Stimulated activated CD4-positive, alpha-beta T cell treated with anti-CD3 and anti-CD28 coated beads, Interleukin-2, amount 100 ng/mL, for 24 hours (primary cell): ENCODE measurements at places on chromosomes 3 and 15.

GRCh38 chr3:118811236-118811732 is 223.4 kb downstream of the IGSF11 start:
- no peak for DNase-seq

- DNase-seq = no peak
Measured at GRCh38 chr3:70728311-70728710, 415.9 kb upstream of the MDFIC2 start.

- DNase-seq = no peak
Measured at GRCh38 chr15:101310508-101310907, 15.5 kb upstream of the SNRPA1 start.

DNA sequence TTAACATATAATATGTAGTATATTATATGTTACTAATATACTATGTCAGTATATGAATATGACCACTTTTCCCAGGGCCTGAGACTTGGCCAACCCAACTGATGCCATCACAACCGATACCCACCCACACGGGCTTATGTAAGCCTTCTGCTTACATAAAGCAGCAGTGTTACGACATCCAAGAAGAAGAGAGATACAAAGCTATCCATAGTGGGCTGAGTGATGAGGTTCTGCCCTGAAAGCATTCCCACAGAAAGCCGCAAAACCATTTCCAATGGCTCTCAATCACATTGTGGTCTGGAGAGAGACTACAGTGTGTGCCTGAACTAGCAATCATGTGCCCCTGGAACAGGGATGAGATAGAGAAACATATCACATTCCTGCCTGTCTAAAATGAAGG is 177.9 kb downstream of the PLOD2 start:
- no peak for DNase-seq

DNA sequence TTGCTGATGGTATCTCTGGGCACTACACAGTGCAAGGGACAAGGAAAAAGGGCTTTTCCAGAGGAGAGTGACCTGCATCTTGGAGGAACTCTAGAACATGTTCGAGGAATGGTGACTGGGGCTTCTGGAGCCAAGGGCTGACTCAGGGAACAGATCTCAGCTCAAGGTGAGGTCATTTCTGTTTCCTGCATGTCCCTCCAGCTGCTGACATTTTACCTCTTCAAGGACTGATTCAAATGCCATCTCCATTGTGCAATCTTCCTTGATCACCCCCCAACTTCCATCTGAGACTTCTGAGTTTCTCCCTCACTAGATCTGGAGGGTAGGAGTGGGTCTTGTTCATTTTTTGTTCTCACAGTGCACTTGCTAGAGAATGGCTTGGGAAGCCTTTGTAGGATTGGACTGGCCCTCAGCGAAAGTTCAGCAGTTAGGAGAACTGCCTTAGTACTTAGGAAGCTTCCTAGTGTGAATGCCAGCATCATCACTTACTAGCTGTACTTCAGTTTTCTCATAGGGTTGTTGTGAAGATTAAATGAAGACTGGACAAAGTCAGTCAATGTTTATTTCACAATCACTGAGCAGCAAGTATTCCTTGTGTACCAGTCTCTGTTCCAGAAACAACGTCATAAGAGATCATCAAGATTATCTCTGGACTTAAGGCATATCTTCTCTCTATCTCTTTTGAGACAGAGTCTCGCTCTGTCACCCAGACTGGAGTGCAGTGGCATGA is 2.6 kb upstream of the IDH3A start:
- no peak for DNase-seq

DNA sequence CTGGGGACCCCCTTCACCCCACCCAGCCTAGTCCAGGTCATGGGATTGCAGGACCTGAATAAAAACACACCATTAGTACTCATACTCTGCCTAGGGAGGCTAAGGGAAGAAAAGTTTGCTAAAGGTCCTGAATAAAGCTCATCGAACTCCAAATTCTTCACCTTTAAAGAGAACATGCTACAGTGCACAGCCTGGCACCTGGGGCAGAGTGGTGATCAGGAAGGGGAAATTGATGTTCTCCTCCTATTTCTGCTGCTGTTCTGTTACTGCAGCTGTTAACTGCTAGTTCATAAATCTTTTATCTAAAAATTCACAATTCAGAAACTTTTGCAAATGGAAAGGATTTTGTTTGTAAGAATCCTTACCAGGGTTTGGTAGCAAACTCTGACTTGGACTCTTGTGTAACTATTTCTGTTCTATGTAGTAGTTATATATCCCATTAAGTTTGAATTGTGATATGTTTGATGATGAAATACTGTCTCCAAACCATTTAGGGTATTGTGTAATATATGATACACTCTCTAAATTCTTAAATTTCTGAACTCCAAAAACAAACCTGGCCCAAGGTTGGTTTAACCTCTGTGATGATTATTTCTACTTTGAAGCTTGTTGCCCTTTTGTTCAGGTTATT is 27.9 kb downstream of the MCTP2 start:
- no peak for DNase-seq

DNA sequence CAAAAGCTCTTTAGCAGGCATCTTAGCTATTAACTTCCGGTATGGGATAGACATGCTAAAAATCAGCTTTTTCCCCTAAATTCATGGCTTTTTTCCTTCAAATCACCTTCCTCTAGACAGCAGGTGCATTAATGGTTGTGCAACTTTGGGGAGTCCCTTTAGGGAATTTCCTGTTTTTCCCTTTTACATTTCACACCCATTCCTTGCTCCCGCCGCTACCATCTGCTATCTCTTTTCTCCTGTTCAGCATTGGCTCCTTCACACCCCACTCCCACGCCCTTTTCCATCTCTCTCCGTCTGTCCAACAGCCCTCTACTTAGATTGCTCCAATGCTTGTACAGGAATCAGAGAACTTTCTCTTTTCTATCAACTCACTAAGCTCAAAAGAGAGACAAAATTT is 43.4 kb downstream of the FEZF2 start:
- no peak for DNase-seq

- DNase-seq = peak; percentile 54
Measured at GRCh38 chr3:52216585-52217408, 8.6 kb downstream of the TLR9 start.

GRCh38 chr3:39052583-39052982 is 767 bp downstream of the WDR48 start:
- DNase-seq = no peak

DNA sequence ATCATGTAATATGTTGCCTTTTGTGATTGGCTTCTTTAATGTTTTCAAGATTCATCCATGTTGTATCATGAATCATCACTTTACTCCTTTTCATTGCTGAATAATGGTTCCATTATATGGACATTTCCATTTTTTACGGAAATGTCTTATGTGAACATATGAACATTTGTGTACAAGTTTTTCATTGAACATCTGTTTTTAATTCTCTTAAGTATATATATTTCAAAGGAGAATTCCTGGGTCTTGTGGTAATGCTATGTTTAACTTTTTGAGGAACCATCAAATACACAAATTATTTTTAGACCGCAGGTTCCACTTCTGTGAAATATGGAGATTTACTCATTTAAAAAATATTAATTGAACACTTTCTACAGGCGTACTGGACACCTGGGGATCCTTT is 85.7 kb downstream of the ARIH1 start:
- no peak for DNase-seq

DNA sequence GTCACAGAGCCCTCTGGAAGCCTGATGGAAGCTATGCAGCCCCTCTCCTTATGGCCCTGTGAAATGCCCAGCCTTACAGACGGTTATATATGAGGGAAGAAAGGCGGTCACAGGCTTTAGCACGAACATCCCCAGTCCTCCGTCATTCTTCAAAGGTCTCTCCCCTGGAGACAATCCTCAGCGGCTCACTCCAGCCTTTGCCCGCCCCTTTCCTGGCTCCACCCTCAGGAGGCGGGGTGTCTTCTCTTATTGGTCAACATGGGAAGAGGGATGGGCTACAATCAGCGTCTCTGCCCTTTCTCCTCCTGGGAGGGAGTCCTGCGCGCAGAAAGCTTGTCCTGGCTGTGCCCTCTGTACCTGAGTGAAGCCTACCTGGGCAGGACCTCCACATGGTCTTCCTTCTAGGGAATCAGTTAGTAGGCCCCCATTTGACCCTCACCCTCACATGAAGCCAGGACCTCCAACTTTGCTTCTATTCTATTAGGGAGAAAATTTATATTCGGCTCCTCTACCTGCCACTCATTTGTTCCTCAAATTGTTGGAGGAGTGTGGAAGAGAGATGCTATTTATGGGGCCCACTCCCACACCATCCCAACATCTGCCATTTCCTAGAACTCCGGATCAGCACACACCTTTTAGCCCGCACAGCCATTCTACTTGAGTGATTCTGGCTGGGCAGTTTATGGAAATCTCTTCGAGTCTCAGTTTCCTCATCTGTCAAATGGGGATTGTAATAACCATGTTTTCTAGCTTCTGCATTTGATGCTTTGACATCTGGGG is 112.9 kb upstream of the SLC6A11 start:
- DNase-seq = peak; percentile 46

- DNase-seq = no peak
Measured at GRCh38 chr15:73168487-73168886, 116.2 kb downstream of the NEO1 start.

- no peak for DNase-seq
Measured at GRCh38 chr3:35965908-35966307, 326.6 kb downstream of the ARPP21 start.

DNA sequence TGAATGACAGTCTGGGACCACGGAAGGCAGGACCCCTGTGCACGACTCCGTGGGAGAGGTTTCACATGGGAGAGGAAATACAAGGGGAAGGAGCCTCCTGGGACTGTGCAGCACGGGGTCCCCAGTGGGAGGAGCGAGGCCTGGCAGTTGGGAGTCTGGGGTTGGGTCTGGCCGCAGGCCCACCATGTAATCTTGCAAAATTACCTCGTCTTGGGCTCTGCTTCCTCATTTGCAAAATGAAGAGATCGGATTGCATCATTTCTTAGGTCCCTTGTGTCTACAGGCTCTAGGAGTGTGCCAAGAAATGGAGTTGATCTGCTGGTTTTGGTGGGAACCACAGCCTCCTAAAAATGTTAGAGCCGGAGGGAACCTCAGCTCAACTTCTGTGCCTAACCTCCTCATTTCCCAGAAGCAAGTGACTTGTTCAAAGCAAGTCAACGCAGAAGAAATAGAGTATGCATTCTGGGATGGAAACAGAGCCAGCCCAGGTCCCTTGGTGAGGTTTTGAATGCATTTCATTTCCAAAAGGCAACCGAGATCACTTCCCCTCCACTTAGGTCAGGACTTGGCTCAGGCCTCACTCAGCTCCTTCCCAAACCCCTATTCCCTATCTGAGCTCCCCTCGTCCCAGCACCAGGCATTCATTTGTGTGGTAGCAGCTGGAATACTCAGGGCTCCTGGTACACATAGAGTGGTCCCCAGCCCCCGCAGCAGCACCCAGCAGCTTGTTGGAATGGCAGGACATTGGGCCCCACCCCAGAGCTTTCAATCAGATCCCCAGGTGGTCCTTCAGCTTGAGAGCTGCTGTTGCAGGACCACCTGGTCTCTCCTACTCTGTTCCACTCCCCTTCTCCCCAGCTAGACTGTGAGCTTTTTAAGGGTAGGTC is 267.7 kb downstream of the XXYLT1 start:
- no peak for DNase-seq

DNA sequence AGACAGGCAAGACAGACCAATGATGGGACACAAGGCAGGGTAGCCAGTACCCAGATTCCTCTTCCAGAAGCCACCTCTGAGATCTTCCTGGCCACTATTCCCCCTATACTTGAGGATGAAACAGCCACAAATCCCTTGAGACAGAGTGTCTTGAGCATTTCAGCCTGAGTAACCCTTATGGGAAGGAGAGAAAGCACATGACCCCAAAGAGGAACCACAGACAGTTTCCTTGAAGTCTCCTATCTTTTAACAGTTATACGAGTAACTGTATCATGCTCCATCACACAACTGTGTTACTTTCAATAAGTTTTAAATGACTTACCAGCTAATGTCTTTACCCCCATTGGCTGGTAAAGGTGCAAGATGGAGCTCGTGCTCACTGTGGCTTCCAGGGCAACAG is 9.3 kb downstream of the VIPR1 start:
- no peak for DNase-seq

DNA sequence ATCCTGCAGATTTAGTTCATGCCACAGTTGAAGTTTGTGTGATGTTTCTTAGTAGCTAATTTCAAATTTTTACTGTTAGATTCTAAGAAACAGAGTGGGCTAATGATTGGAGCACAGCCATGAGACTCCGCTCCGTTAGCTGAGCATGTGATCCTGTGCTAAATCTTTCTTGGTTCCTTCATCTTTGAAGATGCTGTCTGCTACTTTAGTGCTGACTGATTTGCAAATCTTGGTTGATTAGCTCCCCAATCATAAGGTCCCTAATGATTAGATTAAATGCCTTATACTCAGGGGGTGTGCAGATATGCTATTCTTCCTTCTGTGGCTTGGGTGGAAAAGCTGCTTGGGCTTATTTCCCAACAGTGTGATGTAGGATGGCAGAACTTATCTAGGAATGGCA is 129.5 kb upstream of the ZBED2 start:
- no peak for DNase-seq

DNA sequence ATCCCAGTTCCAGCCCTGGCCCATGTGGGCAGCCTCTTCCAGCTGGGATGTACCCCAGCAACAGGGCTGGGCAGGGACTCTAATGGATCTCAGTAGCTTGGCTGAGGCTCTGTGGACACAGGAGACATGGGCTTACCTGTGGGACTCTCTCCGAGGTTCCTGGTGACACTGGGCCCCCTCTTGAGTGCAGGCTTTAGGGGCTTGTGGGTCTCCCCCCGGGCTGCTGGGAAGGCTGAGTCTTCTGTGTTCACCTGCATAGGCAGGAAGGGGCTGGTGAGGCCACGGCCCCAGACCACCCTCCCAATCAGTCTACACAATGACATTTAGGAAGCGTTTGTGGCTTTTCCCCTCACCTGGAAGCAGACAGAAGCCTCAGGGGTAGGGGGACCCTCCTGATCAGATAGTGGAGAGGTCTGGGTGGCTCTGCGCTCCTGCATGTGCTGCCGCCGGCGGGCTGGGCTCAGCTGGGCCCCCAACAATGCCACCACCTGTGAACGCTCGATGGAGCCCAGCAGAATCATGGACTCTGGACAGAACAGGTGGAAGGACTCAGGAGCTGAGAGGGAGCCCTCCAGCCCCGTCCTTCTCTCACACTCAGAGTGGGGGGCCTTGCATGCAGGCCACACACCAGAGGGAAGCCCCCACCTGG is 8.4 kb downstream of the CLCN2 start:
- no peak for DNase-seq

DNA sequence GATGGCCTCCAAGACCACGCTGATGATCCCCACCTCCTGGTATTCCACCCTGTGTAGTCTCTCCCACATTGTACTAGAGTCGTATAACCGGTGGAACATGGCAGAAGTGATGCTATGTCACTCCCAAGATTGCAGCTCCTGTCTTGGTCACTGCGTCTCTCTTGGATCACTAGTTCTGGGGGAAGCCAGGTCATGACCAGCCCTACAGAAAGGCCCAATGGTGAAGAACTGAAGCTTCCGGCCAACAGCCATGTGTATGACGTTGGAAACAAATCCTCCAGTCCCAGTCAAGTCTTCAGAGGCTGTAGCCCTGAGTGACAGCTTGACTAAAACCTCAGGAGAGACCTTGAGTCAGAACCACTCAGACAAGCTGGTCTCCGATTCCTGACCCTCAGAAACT is 61.9 kb upstream of the FNDC3B start:
- no peak for DNase-seq
